ENCODE measurements at places on chromosomes 3 and 15.
A peak's percentile ranks its signal among the peaks of the same experiment; 100 is the strongest.

- DNase-seq: no peak
Measured at GRCh38 chr3:41974223-41974622, 12.3 kb upstream of the ULK4 start.

- DNase-seq: no peak
Measured at GRCh38 chr3:67947808-67948508, 293.5 kb upstream of the SUCLG2 start.

- no peak for DNase-seq
Measured at GRCh38 chr3:194312186-194312742, 38.9 kb downstream of the CPN2 start.

GRCh38 chr3:112875561-112875960 lies 28.9 kb upstream of the CD200R1L start:
- no peak for DNase-seq

DNA sequence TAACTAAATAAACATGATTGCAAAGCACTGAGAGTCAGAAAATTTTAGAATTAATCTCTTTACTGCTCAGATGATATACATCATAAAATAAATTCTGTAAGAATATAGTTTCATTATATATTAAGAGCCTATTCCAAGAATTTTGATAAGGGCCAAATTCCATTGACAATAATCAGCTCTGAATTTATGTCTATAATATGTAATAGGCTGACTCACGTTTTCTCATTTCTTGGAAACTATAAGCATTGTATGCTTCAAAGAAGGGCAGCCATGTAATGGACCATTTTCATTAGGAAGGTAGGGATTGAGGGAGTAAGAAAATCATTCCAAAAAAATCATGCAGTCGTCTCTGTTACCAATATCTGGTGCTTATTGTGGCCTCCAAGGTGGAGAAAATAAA lies 315.9 kb downstream of the ZIC4 start:
- DNase-seq: no peak

DNA sequence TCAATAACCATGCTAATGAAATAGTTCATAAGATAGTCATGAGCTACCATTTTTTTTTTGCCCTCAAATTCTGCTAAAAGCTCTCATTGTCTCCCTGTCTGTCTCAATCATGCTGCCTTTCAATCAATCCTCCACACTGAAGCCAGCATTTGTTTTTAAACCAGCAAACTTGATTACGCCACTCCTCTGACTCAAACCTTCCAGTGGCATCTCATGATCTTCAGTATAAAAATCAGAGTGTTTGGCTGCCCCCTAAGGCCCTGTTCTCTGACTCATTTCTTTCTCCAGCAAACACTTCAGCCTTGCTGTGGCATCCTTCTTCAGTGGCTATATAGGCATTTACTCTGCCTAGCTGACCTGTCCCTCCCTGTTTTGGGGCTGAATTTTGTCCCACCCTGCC lies 36.0 kb upstream of the EOMES start:
- DNase-seq: peak; percentile 97

- DNase-seq: no peak
Measured at GRCh38 chr3:177703788-177704187, 506.5 kb upstream of the TBL1XR1 start.

GRCh38 chr15:44207643-44208042 lies 12.6 kb upstream of the FRMD5 start:
- peak; percentile 45 for DNase-seq

DNA sequence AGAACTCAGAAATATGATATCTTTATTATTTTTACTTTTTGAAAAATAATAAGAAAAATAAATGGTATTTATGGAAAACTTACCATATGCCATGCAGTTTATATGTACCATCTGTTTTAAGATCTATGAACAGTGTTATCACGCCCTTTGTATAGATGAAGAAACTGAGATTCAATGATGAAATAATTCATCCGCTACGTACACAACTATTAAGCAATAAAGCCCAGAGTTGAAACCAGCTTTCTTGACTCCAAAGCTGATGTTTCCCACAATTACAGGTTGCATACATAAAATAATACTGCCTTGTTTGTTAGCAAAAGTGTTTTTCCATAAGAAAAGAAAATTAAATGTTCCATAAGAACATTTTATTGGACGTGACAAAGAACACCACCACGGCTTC lies 67.2 kb upstream of the BCL6 start:
- DNase-seq: no peak

- DNase-seq: no peak
Measured at GRCh38 chr3:31420311-31420710, 112.4 kb upstream of the STT3B start.

DNA sequence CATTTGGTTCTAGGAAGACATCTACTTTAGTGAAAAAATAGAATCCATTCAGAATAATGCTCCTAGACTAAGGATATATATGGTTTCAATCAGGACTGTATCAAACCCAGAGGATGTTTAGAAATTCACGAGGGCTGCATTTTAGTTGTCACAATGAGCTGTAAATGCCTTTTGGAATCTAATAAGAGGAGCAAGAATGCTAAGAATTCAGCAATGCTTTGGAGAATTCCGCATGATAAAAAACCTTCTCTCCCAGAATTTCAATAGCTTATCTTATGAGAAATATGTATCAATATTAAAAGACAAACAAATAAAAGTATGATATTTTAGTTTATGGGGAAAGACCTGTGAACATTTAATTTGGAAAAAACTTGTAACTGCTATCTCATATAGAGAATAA lies 885.1 kb downstream of the ZPLD1 start:
- no peak for DNase-seq

- no peak for DNase-seq
Measured at GRCh38 chr15:41839781-41840491, 1.3 kb downstream of the PLA2G4B start.

GRCh38 chr3:11136116-11136515 lies 18.2 kb upstream of the HRH1 start:
- DNase-seq: no peak

DNA sequence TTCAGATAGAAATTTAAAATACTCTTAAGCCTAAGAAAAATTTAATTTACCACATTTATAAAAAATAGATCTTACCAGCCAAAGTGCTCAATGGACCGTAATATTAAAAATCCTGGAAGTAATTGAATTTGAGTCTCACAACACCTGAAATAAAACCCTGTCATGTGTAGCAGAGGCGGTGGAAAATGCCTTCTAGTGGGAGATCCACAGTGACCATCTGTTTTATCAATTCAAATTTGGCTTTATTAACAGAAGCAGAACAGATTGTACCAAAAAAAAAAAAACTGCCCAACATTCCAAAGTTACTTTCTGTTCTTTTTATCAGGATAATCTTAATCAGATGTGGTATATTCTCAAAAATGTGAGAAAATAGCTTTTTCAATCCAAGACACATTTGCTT lies 71.7 kb downstream of the DMXL2 start:
- DNase-seq: no peak

- no peak for DNase-seq
Measured at GRCh38 chr15:57172925-57173324, 203.4 kb upstream of the CGNL1 start.

DNA sequence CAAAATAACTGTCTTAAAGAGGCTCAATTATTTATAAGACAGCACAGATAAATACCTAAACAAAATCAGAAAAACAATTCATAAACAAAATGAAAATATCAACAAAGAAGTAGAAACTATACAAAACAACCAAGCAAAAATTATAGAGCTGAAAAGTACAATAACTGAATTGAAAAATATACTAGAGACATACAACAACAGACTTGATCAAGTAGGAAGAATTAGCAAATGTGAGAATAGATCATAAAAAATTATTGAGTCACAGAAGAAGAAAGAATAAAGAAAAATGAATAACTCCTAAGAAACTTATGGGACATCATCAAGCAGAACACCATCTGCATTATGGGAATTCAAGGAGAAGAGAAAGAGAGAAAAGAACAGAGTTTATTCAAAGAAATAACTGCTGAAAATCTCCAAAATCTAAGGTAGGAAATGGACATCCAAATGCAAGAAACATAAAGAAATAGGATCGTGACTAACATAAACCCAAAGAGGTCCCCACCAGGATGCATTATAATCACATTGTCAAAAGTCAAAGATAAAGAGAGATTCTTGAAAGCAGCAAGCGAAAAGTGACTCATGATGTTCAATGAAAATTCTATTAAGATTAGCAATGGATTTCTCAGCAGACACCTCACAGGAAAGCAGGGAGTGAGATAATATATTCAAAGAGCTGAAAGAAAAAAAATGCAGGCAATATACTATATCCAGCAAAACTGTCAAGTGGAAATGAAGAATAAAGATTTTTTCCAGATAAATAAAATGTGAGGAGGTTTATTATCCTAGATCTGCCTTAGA lies 85.9 kb downstream of the DCLK3 start:
- no peak for DNase-seq

- no peak for DNase-seq
Measured at GRCh38 chr3:180068023-180068422, 31.3 kb upstream of the PEX5L start.

DNA sequence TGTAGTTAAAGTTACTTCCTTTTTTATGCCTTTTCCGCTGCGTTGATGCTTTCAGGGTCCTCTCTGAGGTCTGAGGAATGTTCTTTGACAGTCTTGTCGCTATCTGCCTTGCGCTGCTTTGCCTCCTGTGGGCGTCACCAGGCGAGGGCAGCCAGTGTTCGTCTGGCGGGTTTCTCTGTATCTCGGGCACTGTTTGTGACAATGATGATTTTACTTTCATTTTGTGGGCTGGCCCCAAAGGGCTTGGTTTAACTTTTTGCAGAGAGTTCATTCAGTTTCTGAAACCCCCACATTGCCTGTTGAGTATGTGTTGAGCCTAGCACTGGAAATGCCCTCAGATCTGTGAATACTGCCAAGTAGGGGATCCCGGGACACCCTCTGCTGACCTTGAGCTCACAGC lies 24.6 kb upstream of the SACM1L start:
- no peak for DNase-seq

- DNase-seq: no peak
Measured at GRCh38 chr3:7112523-7113056, 251.7 kb downstream of the GRM7 start.

DNA sequence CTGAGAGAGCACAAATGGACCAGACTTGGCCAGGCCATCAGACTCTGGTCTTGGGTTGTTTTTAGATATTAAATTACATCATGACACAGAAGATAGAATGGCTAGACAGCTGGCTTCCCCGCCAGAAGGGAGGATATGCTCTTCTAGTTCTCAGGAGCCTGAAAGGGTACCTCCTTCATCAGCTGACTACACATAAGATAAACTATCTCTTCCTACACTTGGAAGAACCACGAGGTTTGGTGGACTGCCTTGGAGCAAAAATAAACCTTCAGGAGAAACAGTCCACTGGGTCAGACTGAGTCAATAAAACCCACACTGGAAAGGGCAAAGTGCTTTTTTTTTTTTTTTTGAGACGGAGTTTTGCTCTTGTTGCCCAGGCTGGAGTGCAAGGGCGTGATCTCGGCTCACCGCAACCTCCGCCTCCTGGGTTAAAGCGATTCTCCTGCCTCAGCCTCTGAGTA lies 26.3 kb upstream of the DYNC1LI1 start:
- peak; percentile 19 for DNase-seq

DNA sequence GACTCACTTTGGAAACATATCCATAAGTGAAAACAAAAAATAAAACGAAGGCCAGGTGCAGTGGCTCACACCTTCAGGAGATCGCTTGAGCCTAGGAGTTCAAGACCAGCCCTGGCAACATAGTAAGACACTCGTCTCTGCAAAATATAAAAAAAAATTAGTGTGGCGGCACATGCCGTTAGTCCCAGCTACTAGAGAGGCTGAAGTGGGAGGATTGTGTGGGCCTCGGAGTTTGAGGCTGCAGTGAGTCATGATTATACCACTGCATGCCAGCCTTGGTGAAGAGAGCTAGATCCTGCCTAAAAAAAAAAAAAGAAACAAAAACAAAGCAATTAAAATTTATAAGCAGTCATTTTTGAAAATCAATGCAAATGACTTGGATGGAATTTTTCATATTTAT lies 54.7 kb upstream of the NANOGP8 start:
- no peak for DNase-seq

GRCh38 chr3:179671747-179672242 lies 19.0 kb downstream of the USP13 start:
- DNase-seq: no peak

GRCh38 chr3:116433552-116433951 lies 11.7 kb downstream of the LSAMP start:
- DNase-seq: no peak

DNA sequence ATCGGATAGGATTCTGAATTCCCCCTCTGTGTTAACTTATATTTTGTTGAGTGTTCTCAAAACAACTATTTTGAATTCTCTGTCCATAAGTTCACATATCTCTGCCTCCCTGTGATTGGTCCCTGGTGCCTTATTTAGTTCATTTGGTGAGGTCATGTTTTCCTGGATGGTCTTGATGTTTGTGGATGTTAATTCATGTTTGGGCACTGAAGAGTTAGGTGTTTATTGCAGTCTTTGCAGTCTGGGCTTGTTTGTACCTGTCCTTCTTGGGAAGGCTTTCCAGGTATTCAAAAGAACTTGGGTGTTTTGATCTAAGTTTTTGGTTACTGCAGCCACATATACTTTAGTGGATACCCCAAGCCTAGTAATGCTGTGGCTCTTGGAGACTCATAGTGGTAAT lies 23.3 kb downstream of the PLSCR2 start:
- DNase-seq: no peak

- DNase-seq: peak; percentile 72
Measured at GRCh38 chr3:16456784-16457415, 56.6 kb downstream of the RFTN1 start.

DNA sequence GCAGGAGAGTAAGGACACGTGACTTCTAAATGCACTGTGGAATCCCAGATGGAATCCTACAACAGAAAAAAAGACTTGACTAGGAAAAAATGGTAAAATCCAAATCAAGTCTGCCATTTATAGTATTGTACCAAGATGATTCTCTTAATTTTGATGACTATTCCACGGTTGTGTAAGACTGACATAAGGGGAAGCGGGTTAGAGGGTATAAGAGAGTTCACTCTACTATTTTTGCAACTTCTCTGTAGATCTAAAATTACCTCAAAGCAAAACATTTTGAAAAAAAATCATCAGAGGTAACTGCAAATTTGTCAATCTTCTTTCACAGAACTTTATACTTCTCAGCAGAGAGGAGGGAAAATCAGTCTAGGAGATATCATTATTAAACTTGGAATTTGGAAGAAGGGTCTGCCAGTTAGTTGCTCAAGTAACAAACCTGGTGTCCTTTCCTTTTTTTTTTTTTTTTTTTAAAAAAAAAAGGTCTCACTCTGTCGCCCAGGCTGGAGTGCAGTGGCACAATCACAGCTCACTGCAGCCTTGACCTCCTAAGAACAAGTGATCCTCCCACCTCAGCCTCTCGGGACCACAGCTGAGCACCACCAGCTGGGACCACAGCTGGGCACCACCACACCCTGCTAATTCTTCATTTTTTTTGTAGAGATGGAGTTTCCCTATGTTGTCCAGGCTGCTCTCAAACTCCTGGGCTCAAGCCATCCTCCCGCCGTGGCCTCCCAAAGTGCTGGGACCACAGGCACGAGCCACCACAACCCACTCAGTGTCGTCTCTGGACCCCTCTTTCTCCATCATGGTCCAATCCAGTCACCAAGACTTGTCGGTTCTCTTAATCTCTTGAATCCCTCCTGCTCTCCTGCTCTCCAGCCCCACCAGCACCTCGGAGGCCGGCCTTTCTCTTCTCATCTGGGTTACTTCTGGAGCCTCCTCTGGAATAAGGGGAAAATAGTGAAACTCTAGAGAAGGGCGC lies 14.9 kb upstream of the HES1 start:
- no peak for DNase-seq

GRCh38 chr15:22240403-22240802 lies 160.1 kb downstream of the OR4M2 start:
- DNase-seq: no peak

- peak; percentile 28 for DNase-seq
Measured at GRCh38 chr15:91385311-91385710, 285.3 kb downstream of the SV2B start.

GRCh38 chr3:42117175-42118008 lies 26.2 kb downstream of the TRAK1 start:
- DNase-seq: peak; percentile 56

Measured in stromal cell of bone marrow (primary cell).